ENCODE measurements at places on chromosomes 3 and 15.

GRCh38 chr15:51450001-51450400 is 108.5 kb downstream of the GLDN start:
- DNase-seq: no peak

GRCh38 chr3:83230841-83231240 is 1469.4 kb upstream of the GBE1 start:
- no peak for DNase-seq

DNA sequence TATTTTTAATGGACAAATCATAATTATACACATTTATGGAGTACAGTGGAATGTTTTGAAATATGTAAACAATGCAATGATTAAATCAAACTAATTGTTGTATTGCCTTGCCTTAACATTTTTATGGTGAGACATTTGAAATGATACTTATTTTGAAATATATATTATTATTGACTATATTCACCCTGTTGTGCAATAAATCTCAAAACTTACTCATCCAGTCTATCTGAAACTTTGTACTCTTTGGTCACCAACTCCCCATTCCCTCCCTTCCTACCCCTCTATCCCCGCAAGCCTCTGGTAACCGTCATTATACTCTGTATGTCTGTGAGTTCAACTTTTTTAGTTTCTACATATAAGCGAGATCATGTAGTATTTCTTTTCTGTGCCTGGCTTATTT is 74.7 kb upstream of the GOLGA6B start:
- DNase-seq: no peak

GRCh38 chr15:42118650-42119445 is 24.5 kb upstream of the PLA2G4D start:
- DNase-seq: no peak

DNA sequence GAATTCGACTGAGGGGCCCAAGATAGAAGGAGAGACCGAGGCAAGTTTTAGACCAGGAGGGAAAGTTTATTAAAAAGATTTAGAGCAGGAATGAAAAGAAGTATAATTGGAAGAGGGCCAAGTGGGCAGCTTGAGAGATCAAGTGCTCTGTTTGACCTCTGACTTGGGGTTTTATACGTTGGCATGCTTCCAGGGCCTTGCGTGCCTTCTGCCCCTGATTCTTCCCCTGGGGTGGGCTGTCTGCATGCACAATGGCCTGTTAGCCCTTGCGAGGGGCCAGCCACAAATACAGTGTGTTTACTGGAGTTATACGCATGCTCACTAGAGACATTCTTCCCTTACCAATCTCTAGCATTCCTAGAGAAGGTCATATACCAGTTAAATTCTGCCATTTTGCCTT is 70.7 kb upstream of the LARS2 start:
- DNase-seq: no peak

DNA sequence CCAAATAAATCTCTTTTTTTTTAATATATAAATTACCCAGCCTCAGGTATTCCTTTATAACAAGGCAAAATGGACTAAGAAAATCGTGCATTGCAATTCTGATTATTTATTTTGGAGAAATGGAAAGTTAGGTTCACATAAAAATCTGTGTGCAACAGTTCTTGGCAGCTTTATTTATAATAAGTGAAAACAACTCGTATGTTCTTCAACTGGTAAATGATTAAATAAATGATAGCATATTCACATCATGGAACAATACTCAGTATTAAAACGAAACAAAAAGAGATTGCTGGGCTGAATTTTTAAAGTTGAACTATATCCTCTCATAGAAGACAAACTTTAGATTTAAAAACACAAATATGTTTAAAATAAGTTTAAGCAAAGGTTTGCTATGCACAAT is 176.3 kb upstream of the ZNF385D start:
- DNase-seq: no peak

DNA sequence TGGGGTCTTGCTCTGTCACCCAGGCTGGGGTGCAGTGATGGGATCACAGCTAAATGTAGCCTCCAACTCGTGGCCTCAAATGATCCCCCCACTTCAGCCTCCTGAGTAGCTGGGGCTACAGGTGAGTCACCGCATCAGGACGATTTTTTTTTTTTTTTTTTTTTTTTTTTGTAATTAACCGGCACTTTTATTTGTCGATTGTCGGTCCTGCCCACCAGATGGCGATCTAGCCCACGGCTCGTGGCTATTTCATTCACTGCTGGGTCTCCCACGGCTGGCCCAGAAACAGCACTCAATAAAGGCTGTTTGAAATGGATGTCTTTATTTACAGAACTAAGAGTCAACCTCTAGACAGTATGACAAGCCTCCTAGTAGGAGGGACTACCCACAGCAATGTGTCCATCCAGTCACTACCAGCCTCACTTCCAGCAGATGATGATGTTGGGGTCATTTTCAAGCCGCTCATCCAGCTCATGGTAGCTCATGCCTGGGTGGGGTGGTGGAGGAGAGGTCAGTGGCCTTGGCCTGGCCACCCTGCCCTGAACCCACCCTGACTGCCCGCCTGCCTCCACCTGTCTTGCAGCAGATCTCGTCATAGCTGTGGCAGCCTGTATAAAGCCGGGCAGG is 1.8 kb upstream of the ZMYND10 start:
- DNase-seq: peak; percentile 52

- no peak for DNase-seq
Observed at GRCh38 chr3:67312155-67312554, 314.0 kb downstream of the KBTBD8 start.

DNA sequence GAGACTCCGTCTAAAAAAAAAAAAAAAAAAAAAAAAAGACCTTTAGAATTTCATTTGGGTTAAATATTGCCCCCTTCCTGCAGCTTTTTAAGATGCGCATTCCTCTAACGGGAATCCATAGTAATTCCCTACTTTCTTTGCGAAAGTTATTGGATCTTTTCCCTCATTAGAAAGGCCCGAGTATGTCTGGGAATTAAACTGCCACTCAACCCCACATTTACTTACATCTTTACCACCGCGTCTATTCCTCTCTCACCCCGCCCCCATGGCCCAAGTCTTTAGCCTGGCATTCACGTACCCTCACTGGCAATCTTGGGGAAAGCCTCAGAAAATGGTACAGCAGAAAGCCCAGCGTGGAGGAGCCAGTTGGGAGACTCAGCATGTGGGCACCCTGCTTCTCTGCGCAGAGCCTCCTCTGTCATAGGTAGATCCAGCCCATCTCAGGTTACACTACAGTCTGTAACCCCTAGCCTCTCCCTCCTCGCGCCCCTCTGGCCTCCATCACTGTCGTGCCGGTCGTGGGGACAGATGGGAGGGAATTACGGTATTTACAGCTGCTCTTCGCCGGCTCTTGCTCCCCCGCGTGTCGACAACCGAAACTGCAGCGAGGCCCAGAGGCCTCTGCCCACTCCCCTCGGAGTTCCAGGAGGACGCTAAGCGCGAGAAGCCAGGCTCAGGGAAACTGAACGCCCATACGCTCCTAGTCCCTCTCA is 6.4 kb upstream of the ANKDD1A start:
- peak; percentile 70 for DNase-seq

- no peak for DNase-seq
Observed at GRCh38 chr3:123383091-123384053, 65.5 kb downstream of the ADCY5 start.

- DNase-seq: no peak
Observed at GRCh38 chr3:48561045-48561736, 2.4 kb downstream of the UCN2 start.

DNA sequence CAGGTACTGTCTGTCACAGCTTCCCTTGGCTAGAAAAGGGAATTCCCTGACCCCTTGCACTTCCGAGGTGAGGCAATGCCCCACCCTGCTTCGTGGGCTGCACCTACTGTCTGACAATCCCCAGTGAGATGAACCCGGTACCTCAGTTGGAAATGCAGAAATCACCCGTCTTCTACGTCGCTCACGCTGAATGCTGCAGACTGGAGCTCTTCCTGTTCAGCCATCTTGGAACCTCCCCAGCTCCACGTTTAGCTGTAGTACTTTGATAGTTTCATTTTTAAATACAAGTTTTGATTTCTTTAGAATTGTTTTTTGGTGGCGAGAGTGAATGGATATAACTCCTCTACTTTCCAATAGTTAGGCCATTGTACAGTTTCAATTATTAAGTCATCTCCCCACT is 17.8 kb upstream of the HDGFL3 start:
- DNase-seq: no peak

GRCh38 chr15:77753281-77753873 is 120.7 kb upstream of the LINGO1 start:
- DNase-seq: no peak

DNA sequence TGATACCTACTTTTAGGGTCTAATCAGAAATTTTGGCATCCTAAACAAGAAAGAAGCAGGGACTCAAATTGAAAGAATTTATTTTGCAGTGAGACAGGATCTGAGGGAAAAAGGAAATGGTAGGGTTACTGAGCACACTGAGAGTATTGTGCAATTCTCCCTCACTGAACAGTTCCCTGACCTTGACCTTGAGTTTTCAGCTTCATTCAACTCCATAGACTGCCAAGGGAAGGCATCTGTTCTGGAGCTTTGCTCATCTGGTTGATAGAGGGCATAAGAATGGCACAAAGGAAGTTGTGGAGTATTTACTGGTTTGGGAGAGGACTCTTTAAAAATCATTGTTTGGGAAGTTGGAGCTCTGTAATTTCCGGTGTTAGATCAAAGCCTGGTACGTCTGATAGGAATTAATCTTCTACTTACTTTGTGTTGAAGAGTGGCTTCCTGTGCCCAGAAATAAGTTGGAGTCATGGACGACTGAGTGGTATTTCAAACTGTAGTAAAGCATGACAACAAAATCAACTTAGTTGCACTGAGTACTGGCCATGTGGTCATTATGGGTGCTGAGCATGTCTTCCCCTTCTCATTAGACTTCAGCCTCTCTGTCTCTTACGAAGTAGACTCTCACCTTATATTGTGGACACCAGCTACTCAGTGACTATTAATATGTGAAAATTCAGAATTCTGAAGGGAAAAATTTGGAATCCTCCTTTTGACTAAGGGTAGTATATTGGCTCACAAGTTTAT is 40.8 kb downstream of the CLDN1 start:
- DNase-seq: no peak

- no peak for DNase-seq
Observed at GRCh38 chr3:165854696-165855095, 17.5 kb upstream of the BCHE start.

- DNase-seq: no peak
Observed at GRCh38 chr3:151146731-151147091, 56.3 kb downstream of the GPR171 start.

- DNase-seq: no peak
Observed at GRCh38 chr3:56974247-56974930, 86.1 kb upstream of the SPATA12 start.

GRCh38 chr3:67540198-67540894 is 114.1 kb downstream of the SUCLG2 start:
- no peak for DNase-seq

GRCh38 chr3:65276551-65276950 is 588.8 kb upstream of the ADAMTS9 start:
- DNase-seq: no peak

Data from stimulated activated CD4-positive, alpha-beta T cell treated with anti-CD3 and anti-CD28 coated beads, Interleukin-15, amount 100 ng/mL, for 1 hour (primary cell).